ENCODE measurements at places on chromosomes 3 and 15. TPM values are rescaled to one million over a fixed set of nuclear protein-coding genes. Genes with fewer than 3 reads are reported as not detected.

TTLL13 gene
- not detected for total RNA-seq

MYL3 gene
- 0.36 TPM for total RNA-seq

SERPINI2 gene
- total RNA-seq, result not detected

ACOX2 gene
- 14.3 TPM for total RNA-seq

All from esophagus mucosa (tissue), 1 donor.